Stimulated activated CD4-positive, alpha-beta T cell treated with anti-CD3 and anti-CD28 coated beads, Interleukin-2, amount 100 ng/mL, for 4 hours (primary cell): ENCODE measurements at places on chromosomes 3 and 15.

DNA sequence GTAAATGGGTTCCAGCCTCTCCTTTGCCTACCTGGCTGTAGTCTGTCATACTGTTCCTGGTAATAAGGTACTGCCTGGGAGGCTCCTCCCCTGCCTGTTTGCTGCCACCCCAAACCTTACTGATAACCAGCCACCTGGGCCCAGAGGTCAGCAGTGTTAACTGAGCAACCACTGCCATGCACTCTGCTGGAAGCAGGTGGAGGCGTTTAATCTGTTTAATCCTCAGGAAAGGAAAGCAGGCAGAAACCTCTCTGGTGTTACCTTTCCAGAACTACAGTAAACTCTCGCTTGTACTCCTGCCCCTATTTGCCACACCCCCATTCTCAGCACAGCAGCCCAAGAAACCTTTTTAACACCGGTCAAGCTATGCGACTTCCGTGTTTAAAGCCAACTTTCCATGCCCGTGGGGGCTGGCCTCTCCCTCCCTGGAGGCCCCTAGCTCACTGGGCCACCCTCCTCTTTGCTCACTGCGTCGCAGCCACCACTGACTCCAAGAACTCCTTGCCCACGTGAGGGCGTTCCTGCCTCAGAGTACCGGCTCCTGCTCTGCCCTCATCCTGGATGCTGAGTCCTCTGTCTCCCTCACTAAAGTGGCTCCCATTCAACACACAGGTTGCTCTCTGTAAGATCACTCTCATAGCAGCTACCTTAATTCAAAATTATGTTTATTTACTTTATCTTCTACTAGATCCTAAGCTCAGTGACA is 8.3 kb downstream of the BDH1 start:
- DNase-seq: no peak

DNA sequence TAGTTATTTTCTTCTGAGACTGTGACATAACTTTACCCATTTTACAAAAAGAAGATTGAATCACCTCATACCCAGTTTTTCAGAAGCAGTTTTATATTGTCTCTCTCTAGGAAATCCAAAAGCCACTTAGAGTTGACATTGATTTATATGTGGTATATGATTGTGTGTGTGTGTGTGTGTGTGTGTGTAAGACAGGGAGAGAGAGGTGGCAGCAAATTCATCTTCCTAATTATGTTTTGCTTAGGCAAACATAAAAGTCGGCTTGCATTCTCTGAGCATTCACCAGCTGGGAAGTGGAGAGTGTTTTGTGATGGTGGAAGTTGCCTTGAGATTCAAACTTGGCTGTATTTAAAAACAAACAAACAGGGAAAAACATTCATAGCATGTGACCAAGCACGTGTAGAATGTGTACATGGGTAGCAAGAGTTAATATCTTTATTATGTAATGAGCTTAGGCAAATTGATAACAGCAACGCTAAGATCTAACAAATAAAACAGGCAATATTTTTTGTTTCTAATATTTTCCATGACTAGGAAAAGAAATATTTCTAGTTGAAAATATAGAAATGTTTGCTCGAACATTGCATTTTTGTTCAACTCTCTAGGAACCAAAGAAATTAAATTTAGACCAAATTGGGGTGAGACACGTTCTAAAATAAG is 64.4 kb upstream of the IGF1R start:
- DNase-seq: no peak

GRCh38 chr3:128411574-128412064 is 55.1 kb downstream of the DNAJB8 start:
- DNase-seq: no peak

DNA sequence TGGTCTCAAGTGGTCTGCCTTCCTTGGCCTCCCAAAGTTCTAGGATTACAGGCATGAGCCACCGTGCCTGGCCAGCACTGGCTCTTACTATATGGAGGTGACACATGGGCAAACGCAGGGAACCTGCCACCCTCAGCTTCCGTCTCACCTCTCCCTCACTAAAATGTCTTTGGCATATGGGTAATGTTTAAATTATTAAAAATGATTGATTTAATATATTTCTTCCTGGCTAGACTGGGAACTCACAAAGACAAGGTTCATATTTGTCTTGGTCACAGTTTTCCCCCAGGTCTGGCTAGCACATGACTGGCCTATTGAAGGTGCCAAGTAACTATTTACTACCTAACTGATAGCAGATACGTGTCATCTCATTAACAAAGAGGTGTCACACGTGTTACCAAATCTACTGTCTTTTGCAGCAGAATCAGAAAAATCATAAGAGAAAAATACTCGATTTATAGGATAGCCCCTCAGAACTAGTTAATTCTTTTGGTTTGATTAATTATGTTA is 48.2 kb downstream of the SYNM start:
- DNase-seq: no peak

GRCh38 chr15:77455696-77456321 is 35.1 kb downstream of the HMG20A start:
- no peak for DNase-seq

- no peak for DNase-seq
Measured at GRCh38 chr15:68511073-68511991, 67.5 kb upstream of the CORO2B start.

DNA sequence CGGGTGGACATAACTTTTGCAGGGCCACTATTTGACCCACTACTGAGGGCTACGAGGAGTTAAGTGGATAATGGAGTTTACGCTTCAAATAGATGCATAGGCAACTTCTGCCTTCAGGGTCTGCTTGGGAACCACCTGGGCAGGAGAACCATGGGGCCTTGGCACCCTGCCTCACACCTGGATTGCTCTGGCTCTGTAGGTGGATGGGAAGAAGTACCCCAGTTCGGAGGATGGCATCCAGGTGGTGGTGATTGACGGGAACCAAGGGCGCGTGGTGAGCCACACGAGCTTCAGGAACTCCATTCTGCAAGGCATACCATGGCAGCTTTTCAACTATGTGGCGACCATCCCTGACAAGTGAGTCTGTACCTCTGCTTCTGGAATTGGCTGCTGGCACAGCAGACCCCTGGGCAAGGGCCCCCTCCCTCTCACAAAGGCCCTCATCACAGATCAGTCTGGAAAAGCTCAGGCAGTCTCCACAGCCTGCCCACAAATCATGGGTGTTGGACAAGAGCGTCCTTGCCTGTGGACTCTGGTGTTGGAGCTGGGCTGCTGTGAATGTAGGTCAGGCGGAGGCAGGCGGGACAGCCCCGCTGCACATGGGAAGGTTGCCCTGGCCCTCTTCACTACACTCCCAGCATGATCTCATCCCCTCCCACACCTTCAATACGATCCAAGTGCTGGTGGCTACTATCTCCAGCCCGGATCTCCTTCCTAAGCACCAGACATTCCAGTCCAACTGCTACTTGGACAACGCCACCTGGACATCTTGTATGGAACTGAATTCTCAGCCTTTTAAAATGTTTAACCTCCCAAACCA is 46.7 kb downstream of the MESD start:
- DNase-seq: no peak

GRCh38 chr3:138197524-138197923 is 10.4 kb downstream of the ARMC8 start:
- no peak for DNase-seq

- no peak for DNase-seq
Measured at GRCh38 chr3:141082064-141082463, 30.9 kb downstream of the SPSB4 start.

GRCh38 chr3:53570081-53570480 is 75.7 kb downstream of the CACNA1D start:
- DNase-seq: no peak

GRCh38 chr15:32864051-32864450 is 146.2 kb downstream of the GREM1 start:
- no peak for DNase-seq

DNA sequence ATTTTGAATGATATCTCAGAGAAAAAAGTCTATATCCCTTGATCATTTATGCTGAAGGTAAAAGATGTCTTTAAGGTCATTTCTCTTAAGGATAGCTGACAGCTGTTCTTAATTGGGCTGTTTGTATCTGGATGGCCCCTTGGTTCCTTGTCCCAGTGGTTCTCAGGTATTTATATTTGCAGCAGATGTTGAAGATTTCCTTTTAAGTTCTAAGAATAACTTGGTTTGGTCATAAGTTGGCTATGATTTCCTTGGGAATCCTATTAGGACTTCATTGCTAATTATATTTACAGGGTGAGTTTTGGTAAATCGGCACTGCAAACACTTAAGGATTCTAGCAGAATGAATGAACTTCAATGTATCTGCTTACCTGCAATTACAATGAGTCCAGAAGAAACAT is 460.4 kb upstream of the SGO1 start:
- DNase-seq: no peak

DNA sequence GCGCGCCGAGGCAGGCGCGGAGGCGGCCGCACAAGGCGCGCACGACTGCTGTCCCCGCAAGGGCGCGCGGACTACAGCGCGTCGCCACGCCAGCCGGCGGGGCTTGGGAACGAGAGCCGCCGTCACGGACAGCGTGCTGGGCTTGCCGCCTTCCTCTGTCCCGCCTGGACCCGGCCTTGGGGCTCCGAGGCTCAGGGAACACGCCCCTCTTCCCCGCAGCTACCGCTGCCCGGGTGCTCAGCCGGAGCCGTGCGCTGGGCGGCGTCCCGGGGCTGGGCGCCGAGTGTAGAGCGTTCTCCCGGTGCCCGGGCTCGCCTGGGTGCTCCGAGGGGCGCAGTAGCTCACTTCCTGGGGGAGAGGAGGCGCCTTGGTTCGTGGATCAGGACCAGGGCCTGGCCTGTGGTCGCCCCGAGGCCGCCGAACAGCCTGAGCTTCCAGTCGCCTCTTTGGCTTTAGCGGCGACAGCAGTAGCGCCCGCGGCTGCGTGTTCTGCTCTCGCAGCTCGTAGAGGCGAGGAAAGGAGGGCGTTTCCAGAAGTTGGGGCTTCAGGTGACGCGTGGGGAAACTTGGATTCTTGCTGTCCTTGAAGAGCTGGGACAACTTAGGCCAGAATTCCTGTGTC is 226.7 kb upstream of the C2CD4B start:
- no peak for DNase-seq

GRCh38 chr3:71430941-71431552 is 152.5 kb downstream of the FOXP1 start:
- DNase-seq: no peak

- DNase-seq: no peak
Measured at GRCh38 chr3:180011927-180012326, 24.8 kb downstream of the PEX5L start.

DNA sequence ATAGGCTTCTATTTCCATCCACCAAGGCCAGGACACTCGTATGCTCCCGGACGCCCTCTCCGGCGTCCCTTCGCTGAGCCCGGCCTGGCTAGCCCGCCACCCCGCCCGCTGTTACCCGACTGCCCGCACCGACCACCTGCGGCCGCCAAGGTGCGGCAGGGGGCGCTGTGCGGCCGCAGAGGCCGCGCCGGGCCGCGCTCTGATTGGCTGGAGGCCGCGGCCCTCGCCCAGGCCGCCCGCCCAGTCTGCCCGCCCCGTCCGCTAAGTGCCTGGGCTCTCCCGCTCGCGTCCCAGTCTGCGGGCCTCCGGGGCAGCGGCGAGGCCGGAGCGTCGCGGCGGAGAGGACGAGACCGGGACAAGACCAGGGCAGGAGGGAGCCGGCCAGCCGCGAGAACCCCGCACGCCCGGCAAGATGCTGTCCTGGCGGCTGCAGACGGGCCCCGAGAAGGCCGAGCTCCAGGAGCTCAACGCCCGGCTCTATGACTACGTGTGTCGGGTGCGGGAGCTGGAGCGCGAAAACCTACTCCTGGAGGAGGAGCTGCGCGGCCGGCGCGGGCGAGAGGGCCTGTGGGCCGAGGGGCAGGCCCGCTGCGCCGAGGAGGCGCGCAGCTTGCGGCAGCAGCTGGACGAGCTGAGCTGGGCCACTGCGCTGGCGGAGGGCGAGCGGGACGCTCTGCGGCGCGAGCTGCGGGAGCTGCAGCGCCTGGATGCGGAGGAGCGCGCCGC is at the start of gene SYNM:
Gene SYNM (plus strand): TSS at position 293 of the 726 bp plus-strand sequence. CDS start 120 bp downstream, at position 413.
- no peak for DNase-seq

DNA sequence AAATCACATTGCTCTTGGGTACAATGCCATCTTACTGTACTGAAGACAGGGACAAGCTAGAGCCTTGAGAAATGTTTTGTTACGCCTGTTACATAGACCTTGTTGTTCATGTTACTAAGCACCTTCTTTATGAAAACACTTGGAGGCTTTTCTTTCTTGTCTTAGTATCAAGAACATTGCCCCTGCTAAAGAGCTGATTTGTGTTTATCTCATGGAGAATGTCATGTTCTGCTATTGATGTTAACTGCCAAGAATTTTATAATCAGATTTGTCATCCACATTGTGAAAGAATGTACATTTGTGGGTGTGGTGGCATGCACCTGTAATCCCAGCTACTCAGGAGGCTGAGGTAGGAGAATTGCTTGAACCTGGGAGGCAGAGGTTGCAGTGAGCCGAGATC is 431.3 kb upstream of the MDFIC2 start:
- no peak for DNase-seq

- no peak for DNase-seq
Measured at GRCh38 chr3:102140116-102140515, 290.8 kb downstream of the NFKBIZ start.

GRCh38 chr3:39448506-39449233 is 18.8 kb upstream of the MOBP start:
- DNase-seq: no peak

- no peak for DNase-seq
Measured at GRCh38 chr15:72197041-72197459, 537 bp downstream of the GRAMD2A start.

DNA sequence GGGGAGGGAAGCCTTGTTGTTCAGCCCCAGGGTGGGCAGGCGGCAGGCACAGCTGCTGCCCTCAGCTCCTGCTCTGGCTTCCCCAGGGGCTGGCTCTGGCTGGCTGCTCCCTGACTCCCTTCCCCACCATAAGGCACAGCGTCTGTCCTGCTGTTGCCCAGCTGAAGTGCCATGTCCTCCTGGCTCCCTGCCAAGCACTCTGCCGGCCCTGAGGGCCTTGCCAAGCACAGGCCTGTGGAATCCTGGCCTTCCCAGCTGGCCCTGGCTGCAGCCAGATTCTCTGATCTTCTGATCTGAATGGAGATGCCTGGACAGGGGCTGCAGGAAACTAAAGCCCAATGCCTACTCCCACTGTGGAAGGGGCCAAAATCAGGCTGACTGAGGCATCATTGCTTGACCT is 1.1 kb downstream of the IQCF6 start:
- no peak for DNase-seq

- DNase-seq: no peak
Measured at GRCh38 chr15:47839233-47839825, 122.0 kb downstream of the SEMA6D start.

- no peak for DNase-seq
Measured at GRCh38 chr15:82870727-82871320, 61.4 kb downstream of the WHAMM start.
